Activated T-cell treated with anti-CD3 and anti-CD28 coated beads for 4 hours (primary cell): ENCODE measurements at places on chromosomes 4 and X.

- DNase-seq, result no peak
These were observed 508.4 kb upstream of the FTHL17 start for GRCh38 chrX:31580227-31580626.

DNA sequence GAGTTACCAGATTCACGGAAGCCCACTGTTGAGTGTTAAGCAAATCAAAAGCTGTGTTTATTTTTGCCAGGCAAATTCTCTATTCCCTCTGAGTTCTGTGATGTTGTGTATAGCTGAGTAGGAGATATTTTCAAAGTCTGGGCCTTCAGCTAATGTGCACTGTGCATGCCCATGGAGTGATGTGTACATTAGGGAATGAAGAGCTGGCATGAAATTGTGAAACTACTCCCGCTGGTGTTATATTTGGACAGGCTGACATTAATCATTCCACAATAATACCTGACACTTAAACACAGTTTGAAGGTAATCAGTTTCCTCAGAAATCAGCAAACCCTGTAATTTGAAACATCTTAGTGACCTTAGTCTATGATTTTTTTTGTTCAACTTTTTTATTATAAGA, 88.1 kb upstream of the MBNL3 start:
- DNase-seq, result no peak

- DNase-seq, result no peak
These were observed 71.0 kb downstream of the USP46 start for GRCh38 chr4:52588097-52588496.

- DNase-seq, result no peak
These were observed 406.3 kb upstream of the CPEB2 start for GRCh38 chr4:14596028-14596427.

DNA sequence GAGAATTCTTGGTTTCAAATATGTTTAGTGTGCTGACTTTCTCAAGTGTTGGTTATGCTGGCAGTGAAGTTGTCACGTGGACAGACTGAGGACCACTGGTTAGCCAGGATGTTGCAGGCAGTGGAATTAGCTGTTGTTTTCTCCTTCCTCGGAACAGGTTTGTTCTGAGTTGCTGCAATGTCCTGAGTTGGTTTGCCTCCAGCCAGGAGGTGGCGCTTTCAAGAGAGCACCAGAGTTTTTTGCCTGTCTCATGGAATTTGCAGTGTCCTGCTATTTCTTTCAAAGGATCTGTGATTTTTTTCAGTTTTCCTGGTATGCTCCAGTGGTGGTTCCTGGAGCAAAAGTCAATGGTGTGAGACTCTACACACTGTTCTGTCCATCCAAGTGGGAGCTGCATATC, 158.1 kb upstream of the CXorf66 start:
- no peak for DNase-seq
